Caudate nucleus (tissue), 63 donors: ENCODE measurements at places on chromosomes 2 and 18.
A peak's percentile ranks its signal among the peaks of the same experiment; 100 is the strongest.

- DNase-seq, result no peak
Observed at GRCh38 chr2:75702593-75702992, 8.1 kb downstream of the GCFC2 start.

DNA sequence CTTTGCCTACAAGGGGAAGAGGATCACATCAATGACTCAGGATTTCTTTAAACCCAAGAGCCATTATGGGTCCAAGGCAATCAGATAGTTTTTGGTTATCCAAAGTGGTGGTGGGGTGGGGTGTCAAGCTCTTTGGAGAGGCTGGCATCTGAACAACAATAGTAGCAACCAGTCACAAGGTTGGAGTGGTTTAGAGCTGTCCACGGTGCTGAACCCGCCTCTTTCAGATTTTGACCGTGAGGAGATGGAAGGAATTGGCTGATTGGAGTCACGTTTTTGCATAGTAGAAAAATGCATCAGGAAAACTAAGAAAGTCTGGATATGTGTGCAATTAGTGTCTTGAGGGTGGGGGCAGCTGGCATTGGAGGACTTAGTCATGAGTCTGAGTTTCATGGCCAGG lies 159.9 kb downstream of the LOXHD1 start:
- no peak for DNase-seq

GRCh38 chr2:234472155-234472554 lies 24.7 kb downstream of the ARL4C start:
- DNase-seq, result no peak

GRCh38 chr18:63192126-63192884 lies 127.3 kb downstream of the BCL2 start:
- DNase-seq, result no peak

GRCh38 chr2:38875227-38875575 lies 533 bp downstream of the DHX57 start:
- no peak for DNase-seq

GRCh38 chr2:16191431-16192200 lies 251.3 kb downstream of the MYCN start:
- DNase-seq, result no peak

DNA sequence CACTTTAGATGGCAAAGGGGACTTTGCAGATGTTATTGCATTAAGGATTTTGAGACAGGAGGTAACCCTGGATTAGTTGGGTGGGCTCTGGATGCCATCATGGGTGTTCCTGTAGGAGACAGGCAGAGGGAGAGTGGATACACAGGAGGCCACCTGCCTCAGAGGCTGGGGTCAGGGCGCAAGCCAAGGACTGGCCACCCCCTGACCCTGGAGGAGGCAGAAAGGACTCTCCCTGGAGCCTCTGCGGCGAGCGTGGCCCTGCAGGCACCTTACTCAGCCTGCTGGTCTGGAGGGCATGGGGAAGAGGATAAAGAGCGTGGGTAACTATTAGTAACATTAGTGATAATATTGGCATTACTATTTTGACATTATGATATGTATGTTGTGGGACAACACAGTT lies 21.6 kb upstream of the OTOS start:
- DNase-seq, result no peak

DNA sequence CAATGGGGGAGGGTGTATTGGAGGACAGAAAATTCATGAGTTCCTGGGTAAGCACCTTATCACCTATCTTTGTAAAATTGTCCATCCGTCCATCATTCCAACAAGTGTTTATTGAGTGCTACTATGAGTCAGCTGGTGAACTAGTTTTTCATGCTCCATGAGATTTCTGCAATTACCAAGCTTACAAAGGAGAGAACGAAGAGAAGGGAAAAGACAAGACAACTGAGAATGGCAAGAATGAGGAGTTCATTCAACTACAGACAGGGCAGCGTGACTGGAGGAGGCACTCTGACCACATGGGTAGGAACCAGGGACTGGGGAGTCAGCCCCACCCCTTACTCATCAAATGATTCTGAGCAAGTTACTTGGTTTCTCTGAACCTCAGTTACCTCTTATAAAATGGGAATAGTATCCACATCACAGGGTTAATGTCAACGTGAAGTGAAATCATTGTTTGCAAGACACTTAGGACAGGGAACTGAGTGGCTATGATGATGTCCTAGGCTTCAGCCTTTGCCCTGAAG lies 18.6 kb upstream of the TXNDC2 start:
- no peak for DNase-seq

GRCh38 chr2:56337342-56337741 lies 153.6 kb downstream of the CCDC85A start:
- DNase-seq, result no peak

GRCh38 chr2:203461746-203462145 lies 73.4 kb downstream of the RAPH1 start:
- DNase-seq, result no peak

DNA sequence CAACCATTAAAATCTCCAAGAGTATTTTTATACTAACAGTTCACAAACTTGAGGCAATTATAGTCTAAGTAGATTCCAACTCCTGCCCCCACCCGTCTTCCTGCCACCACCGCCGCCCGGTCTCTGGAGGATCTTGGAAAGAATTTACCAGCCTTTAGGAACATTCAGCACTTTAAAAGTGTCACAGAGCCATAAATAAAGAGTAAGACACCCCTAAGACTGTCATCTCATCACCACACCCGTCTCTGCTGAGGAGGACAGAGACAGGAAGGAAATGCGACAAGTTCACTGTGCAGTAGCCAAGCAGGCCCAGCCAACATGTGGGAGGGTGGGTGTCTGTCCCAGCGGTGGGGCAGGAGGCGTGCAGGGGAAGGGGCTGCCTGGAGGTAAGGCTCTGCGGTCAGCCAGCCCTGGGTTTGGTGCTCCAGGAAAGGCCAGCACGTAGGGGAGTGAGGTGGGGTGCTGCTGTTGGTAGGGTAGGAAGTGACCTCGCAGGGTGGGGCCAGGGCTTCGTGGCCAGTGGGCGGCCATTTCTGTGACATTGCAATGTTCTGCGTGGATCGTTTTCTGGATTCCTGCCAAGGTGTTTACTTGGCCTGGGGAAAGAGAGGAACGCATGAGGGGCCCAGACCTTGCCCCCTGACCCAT lies 111.6 kb downstream of the FAM210A start:
- no peak for DNase-seq

- no peak for DNase-seq
Observed at GRCh38 chr2:228689053-228689452, 507.6 kb upstream of the SPHKAP start.

- DNase-seq, result no peak
Observed at GRCh38 chr2:15826273-15826717, 114.1 kb upstream of the MYCN start.

GRCh38 chr2:233593201-233593600 lies 24.2 kb upstream of the UGT1A8 start:
- DNase-seq, result no peak

DNA sequence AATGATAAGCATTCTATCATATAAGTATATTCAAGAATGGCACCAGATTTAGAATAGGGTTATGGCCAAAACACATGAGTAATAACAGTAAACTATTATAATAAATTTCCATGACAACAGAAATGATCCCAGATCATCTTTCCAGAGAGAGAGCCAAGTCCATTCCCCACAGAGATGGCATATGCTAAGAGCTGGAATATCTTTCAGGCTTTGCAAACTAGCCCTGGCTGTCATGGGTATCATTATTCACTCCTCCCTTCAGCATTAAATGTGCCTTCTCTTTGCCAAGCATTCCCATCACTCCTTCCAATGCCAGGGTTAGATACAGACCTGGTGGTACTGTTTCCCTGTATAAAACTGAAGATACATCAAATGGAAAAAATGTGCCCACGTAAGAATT lies 10.9 kb downstream of the FEZ2 start:
- no peak for DNase-seq

DNA sequence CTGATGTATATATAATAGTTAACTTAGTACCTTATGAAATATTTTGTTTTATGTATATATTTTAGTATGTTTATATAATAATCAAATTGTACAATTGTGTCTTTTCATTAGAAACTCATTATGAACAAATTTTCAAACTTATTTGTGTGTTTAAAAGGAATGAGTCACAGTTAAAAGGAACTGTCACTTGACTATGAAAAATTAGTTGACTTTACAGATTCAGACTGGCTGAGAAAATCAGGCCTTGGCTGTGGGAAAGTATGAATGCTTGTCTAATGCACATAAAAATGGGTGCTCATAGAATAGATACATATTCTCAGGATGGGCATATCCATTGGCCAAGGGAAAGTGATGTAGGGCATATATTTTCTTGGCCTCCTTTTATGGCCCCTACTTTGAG lies 576.8 kb downstream of the SATB2 start:
- no peak for DNase-seq

DNA sequence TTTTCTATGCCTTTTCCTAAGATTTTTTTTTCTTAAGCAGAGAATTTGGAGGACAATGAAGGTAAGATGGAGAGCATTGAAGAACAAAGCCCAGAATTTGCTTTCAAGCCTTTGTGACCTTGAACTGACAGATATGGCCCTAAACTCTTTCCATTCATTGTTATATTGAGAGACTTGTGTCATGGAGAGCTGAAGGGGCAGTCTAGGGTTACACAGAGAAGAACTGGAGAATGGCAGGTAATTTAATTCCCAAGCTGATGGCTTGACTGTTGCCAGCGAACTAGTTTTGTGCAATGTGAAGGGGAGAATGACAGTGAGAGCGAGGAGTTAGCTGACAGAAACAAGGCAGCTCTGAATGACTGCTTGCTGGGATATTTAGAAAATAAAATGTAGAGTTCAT lies 1344.2 kb downstream of the LRP1B start:
- DNase-seq, result no peak

- DNase-seq, result no peak
Observed at GRCh38 chr18:42394238-42394637, 439.2 kb downstream of the PIK3C3 start.

DNA sequence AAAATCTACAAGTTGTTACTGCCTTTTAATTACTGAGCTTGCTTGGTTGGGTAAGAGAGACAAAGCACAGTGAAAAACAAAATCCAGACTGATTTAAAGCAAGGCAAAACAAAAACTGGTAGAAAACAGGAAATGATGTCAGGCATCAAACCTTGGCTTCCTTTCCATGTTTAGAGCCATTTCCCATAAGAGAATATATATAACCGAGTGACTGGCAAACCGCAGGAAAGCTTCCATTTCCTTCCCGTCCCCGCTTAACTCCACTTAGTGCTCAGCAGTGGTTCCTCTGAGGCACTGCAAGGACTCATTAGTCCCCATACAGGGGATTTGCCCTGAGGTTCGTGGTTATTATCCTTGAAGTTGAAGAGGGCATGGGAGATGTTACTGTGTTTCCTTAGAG lies 446.3 kb downstream of the LPIN1 start:
- DNase-seq, result no peak

DNA sequence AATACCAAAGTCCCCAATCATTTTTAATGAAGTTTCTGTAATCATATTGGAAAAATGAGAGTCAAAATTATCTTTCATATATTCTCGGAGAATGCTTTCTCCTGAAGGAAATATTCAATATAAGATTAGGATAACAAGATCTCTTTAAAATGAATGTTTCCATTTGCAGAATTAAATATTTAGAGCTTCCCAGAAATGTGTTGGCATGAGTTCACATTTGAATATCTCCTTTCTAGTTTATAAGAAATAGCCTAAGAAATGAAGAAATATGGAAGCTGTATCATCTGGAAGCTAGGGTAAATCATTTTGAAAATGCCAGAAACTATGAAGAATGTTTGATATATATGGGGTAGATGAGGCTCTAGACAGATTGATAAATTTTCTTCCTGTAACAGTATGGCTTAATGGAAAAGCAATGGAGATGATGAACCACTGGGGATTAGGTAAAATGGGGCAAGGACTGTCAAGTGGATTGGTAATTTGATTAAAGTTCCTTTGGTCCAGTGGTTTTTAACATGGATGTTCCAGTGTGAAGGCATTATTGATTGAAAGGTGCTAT lies 184.6 kb upstream of the ZNF804A start:
- DNase-seq, result no peak

GRCh38 chr2:207164006-207164831 lies 1.5 kb downstream of the KLF7 start:
- DNase-seq, result peak; percentile 55

DNA sequence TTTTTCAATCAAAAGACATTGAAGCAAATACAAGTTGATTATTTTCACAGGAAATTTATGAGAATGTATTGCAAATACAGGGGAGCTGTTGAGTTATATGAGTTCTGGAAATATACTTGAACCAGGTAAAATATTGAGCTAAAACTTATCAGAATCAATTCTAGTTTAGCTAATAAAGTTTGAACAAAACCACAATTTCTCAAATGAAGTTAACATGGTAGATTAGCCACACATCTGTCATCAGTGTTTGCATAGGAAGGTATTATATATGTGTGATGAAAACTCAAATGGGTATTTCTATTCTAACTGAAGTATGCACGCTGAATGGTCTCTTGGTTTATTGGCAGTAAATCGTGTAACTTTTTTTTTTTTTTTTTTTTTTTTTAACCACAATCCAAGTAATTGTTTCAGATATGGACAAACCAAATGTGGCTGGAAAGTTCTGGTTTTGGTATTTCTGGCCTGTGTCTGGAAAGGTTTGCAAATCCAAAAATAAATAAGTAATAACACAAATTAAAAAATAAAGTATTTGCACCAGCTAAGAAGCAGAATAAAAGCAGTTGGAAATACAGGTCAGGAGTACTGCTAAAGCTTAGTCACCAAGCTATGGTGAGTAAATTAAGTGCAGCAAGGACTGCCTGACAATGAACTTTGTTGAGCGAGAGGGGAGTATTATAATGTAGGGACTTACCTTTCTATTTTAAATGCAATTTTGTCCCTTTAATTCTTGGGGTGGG lies 479.1 kb upstream of the FANCL start:
- DNase-seq, result no peak

DNA sequence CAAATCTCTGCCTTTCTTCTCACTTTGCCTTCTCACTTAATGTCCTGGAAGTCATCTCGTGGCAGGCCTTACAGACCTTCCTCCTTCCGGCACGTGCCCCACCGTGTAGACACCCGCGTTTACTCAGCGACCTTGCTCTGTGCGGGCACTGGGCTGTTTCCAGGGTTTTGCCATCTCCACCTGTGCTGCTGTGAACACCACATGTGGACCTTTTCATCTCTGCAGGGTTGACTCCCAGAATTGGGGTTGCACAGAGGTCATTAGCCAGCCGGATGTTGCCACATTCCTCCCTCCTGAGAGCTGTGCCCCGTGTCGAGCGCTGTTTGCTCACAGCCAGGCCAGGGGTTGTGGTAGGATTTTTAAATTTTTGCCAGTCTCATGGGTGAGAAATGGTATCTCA lies 25.4 kb downstream of the KCNG2 start:
- no peak for DNase-seq

- DNase-seq, result no peak
Observed at GRCh38 chr2:9094117-9094516, 90.6 kb upstream of the MBOAT2 start.

DNA sequence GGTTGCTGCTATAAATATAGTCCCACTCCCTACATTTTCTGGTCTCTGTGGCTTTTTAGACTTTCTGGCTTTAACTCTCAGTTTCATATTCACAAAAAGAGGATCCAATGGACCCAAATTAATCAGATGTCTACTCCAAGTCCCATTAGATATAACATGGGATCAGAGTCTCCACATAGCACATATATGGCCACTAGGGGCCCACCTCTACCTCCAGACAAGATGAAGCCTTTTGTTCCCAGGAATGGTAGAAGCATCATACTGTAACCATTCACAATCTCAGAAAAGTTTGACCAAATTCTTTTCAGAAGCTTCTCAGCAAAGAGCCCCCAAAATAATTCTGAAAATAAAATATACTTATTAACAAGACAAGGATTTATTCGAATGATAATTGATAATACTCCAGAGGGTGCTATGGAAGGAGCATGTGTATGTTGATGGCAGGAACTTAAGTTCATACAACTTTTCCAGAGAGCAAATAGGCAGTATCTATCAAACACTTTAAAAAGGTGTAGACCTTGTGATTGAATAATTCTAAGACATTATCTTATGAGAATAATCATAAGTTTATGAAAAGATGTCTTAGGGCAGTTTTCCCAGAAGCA lies 382.3 kb upstream of the CRIM1 start:
- DNase-seq, result no peak
